SIG-M5 (cell line): ENCODE measurements at places on chromosomes 6 and 20.

- no peak for DNase-seq
These were observed 608 bp upstream of the EIF2S2 start for GRCh38 chr20:34112600-34113101.

DNA sequence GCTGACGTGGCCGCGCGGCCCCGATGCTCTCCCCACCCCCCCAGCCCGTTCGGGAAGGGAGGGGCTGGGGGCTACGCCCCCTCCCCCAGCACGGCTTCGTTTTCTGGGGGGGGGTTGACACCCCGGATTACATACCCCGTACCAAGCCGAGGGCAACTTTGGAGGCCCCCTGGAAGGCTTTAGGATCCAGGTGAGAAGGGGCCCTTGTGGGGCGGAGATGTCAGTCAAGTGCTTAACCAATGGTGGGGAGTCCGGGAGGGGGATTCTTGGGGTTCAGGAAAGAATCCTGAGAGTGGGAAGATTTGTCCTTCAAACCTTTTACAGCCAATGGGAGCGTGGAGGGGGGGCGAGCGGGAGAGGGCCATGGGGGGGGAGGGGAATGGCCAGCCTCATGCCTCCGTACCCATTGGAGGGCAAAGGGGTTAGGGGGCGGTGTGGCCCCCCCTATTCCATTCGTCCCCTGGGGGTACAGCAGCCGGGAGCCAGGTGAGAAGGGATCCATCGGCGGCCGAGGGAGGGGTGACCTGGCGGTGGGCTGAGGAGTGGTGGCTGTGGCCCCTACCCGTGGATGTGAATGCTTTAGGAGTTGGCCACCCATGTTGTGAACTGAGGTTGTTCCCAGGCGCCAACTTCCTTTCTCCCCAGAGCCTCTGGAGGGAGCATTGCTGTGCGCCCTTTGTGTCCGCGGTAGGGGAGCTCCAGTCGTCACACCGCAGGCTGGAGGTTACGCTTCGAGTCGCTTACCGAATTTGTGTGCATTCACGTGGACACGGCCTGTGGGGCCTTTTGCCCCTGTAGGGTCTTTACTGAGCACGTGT, 682 bp downstream of the BRD2 start:
- no peak for DNase-seq

DNA sequence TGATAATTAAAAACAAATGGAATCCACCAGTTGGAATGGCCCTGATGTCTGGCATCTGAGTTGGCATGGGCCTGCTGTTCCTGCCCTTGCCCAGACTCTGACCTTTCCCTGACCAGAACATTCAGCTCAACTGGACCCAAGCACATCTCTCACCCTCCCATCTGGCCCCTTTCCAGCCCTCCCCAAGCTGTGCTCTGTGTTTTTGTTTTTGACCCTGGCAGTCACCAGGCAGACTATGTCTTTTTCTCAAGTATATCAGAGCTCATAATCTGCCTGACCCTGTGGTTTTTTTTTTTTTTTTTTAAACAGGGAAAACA, 117.6 kb downstream of the TRDN start:
- no peak for DNase-seq

DNA sequence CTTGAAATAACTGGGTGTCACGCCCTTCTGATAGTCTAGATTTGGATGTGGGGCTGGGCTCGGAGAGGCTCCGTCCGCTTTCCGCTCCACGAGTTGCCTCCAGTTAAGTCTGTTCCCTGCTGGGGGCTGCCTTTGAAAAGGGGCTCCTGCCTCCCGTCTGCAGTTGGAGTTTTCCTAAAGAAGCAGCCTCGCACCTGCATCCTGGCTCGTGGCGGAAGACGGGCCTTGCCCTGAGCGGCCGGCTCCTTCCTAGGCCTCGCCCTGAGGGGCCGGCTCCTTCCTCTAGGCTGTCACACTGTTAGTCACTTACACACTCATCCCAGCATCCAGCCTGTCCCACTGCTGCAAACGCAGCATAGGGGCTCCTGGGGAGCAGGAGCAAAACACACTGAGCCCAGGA, 74.4 kb downstream of the SMOC2 start:
- DNase-seq: no peak

- no peak for DNase-seq
These were observed 695.0 kb downstream of the COL12A1 start for GRCh38 chr6:74510878-74511277.

- no peak for DNase-seq
These were observed 15.0 kb upstream of the BCAS1 start for GRCh38 chr20:54085425-54085824.

DNA sequence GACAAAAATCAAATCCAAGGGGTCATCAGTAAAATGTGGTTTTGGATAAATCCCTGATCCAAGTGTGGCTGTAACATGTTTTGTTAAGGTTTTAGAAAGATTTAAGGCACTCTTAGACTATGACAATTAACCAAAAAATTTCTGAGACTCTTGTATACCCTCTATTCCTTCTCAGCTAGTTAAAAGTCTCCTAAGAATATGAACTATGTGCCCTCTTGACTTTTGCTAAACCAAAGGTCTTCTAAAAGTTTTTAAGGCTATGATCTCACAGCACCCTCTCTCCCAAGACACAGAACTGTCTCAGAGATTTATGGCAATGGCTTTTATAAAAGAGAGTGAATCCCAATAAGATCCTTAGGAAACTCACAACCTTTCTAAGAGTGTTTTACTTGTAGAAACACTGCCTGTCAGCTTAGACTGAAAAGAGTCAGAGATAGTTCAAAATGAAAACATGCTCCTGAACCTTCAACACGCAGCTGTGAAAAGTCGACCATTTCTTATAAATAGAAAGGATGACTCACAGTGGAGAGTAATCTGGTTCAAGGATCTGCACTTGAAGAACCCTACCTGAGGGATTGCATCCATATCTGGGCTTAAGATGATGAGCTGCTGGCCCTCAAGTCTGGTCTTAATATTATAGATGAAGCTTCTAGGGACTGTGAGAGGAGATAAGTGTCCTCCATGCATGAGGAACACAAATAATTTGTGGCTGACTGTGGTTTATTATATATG, 388.4 kb upstream of the GJE1 start:
- no peak for DNase-seq

GRCh38 chr6:133786016-133786415, 102.9 kb upstream of the TCF21 start:
- no peak for DNase-seq

- DNase-seq: no peak
These were observed 57.5 kb upstream of the IL20RA start for GRCh38 chr6:137102050-137102848.

GRCh38 chr6:31172973-31173384, 2.5 kb upstream of the POU5F1 start:
- DNase-seq: no peak
